H54 (cell line): ENCODE measurements at places on chromosomes 6 and 20.

GRCh38 chr20:46895906-46896242, 1.2 kb downstream of the EYA2 start:
- no peak for DNase-seq

- DNase-seq = no peak
Measured at GRCh38 chr6:938271-938905, 245.4 kb upstream of the EXOC2 start.

GRCh38 chr6:21331235-21331634, 262.3 kb upstream of the SOX4 start:
- DNase-seq = no peak

GRCh38 chr6:4719491-4719890, 56.7 kb upstream of the CDYL start:
- no peak for DNase-seq

GRCh38 chr6:19524366-19525186, 312.6 kb upstream of the ID4 start:
- DNase-seq = no peak

DNA sequence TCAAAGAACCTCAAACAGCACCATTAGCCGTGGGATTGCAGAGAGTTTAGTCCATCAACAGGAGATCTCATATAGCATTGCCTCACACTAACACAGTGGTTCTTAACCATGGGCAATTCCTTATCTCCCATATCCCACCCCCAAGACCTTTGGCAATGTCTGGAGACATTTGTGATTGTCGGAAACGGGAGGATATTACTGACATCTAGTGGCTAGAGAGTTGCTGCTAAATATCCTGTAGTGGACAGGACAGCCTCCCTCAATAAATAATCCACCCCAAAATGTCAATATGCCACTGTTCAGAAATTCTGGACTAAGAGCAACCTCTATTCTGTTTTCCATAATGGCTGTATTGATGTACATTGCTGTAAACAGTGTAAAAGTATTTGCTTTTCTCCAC, 210.1 kb upstream of the CCN2 start:
- DNase-seq = no peak

- no peak for DNase-seq
Measured at GRCh38 chr20:23773127-23773526, 22.4 kb upstream of the CST1 start.
